Renal cortex interstitium (tissue), 15 donors: ENCODE measurements at places on chromosomes 5 and 9.

DNA sequence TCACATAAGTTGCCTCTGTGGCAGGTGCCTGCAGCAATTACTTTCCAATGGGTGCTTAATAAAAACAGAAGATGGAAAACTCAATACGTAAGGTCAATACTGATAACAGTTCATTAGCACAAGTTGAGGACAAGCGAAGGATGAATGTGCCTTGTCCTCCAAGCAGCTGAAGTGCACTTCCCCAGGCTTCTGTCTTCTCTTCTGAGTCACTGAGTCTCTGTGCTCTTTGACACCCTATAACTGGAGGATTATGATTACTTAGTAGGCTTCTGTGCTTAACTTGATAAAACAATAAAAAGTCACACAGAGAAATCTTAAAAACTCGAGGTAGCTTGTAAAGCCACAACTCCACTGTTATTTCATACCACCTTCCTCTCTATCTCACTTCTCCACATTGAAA lies 216.6 kb upstream of the ADCY2 start:
- DNase-seq = no peak

DNA sequence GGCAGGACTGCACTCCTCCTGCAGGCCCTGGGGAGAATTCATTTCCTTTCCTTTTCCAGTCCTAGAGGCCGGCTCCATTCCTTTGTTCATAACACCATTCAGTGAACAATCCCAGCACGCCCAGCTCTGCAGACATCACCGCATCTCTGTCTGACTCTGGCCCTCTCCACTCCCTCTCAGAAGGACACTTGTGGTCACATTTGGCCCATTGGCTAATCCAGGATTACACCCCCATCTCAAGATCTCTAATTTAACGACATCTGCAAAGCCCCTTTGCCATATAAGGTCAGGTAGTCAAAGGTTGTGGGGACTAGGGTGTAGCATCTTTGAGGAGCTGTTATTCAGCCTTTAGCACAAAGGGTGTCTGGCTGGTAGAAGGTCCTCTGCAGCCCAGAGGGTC lies 185.0 kb upstream of the DAP start:
- no peak for DNase-seq

DNA sequence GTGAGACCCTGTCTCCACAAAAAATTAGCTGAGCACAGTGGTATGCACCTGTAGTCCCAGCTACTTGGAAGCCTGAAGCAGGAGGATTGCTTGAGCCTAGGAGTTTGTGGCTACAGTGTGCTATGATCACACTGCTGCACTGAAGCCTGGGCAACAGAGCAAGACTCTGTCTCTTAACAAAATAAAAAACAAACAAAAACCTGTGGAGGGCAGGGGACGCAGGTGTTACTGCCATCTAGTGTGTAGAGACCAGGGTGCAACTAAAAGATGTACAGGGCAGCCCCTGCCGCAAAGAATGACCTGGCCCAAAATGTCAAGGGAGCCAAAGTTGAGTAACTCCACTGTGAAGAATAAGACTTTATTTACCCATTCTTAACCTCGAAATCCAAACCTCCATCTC lies 27.1 kb downstream of the ASPN start:
- no peak for DNase-seq

DNA sequence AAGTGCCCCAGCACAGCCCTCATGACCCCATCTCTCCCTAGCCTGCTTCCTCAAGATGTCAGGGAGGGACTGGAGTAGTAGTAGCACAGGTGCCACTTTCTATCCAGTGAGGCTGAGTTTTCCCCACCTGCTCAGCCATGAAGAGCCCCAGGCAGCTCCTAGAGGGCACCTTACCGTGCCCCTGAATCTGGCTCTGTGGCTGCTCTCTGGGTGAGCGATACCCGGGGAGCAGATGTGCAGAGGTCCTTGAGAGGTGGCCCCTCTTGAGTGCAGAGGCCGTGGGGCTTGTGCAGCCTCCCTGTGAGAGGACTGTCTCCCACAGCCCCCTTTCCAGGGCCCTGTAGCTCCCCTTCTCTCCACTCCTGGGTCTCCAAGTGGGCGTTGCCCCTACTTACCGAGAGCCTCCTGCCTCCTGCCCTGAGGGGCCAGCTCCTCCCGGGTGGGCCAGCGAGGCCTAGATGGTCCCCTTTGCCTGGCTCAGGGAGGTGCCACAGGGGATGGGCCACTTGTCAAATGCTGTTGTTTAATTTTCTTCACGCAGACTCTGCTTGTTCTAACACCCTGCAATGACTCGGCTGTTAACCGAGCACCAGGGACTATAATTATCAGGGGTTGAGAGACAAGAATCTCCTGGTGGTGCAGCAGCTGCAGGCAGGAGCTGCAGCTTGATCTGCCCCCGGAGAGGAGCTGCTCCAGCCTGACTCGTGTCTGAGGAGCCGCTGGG lies 29.6 kb upstream of the PITX1 start:
- no peak for DNase-seq

- no peak for DNase-seq
Measured at GRCh38 chr5:74945561-74946165, 79.5 kb upstream of the FAM169A start.

- no peak for DNase-seq
Measured at GRCh38 chr9:101443364-101443771, 7.8 kb upstream of the ALDOB start.

DNA sequence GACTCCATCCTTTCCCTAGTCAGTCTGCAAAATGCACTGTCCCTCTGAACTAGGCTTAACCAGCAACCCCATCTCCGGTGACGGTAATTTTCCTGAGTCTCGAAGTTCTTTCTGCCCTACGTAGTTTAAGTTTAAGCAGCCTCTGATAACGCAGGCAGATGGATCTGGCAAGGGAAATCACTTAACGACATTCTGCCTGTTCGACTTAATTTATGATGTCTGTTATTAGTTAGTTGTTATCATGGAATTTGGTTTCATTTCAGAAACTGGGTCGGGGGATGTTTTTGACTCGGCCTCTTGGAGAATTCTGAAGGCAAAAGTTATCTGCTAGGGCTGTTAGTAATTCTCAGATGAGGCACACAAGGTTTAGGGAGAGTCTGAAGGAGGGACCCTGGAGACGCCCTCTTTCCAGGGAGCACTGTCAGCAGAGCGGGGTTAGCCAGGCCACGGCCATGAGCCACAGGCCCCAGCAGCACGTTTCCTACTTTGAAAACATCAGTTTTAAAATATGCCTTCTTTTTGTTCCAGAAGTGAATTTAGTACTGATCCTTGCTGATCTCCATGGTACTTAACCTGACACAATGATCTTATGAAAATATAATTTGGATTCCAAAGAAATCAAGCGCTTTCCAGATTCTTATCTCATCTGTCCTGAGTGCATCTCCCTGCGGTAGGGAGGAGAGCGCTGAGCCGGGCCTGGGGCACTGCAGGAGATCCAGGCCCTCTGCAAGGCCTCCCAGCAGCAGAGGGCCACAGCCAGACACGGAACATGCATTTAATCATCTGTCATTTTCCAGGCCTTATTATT lies 171.0 kb upstream of the OTULINL start:
- no peak for DNase-seq

- no peak for DNase-seq
Measured at GRCh38 chr5:16025681-16026080, 153.9 kb downstream of the MARCHF11 start.

DNA sequence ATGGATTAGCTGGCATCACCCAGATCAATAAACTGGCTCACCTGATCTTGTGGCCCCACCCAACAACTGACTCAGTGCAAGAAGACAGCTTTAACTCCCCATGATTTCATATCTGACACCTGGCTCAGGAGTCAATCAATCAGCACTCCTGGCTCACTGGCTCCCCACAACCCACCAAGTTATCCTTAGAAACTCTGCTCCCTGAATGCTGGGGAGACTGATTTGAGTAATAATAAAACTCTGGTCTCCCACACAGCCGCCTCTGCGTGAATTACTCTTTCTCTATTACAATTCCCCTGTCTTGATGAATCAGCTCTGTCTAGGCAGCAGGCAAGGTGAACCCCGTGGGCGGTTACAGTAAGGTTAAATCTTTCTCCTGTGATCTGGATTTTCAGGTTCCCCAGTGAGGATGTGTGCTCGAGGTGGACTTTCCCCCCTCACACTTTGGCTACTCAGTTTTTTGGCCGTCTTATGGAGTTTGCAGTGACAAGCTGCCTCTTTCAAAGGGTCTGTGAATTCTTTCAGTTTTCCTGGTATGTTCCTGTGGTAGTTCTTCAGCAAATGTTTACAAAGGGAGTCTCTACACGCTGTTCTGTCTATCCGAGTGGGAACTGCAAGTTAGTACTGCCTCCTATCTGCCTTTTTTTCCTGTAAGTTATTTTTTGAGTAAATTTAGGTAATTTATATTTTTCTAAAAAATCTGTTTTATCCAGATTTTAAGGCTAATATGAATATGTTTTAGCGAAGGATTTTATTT lies 500.2 kb upstream of the NUDT12 start:
- no peak for DNase-seq
